ENCODE measurements at places on chromosomes 7 and 10.

DNA sequence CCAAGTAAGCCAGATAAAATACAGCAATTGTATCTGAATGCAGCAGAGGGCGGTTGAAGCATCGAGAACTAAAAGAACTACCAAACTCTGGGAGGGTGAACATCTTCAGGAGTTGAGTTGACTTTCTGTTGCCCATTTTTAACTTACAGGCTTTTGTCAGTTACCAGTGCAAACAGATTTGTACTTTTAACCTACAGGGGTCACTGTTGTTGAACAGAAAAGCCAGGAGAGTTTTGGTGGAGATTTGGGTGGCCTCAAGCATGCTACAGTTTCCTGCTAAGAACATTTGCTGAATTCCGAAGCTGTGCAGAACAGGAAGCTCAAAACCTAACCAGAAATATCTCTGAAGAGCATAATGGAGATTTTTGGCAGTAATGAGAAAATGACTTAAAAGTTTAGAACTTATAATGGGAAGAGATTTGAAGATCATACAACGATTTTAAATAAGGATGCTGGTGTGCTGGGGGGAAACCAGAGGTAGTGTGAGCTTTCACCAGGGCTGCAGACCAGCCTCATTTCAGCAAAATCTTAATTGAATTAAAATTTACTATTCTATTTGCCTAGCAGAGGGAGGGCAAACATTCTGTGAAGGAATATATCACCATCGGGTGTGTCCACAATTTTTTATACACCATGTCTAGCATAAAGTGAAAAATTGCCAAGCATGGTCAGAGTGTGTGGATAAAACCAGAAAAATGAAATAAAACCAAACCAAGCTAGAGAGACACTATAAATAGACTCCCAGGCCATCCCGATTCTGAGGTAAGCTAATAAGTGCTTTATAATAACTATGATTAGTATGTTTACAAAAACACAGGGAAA, 208.6 kb upstream of the CCDC6 start:
- no peak for DNase-seq

- peak; percentile 38 for DNase-seq
Observed at GRCh38 chr10:104246976-104247375, 7.7 kb upstream of the GSTO1 start.

DNA sequence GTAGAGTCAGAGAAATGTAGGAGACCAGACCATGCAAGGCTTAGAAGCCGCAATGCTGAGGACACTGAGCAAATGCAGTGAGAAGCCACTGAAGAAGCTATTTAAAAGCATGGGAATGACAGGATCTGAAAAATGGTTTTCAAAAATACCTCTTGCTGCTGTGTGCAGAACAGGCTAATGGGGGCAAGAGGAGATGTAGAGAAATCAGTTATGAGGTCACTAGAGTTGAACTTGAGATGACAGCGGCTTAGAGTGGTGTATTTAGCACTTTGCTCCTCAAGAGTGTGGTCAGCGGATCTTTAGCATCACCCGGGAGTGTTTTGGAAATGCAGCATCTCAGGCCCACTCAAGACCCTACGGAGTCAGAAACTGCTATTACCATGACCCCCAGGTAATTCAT, 48.8 kb downstream of the KIAA1549 start:
- no peak for DNase-seq

- DNase-seq = no peak
Observed at GRCh38 chr7:130695840-130696239, 9.5 kb upstream of the TSGA13 start.

- DNase-seq = no peak
Observed at GRCh38 chr7:77454802-77455201, 38.7 kb upstream of the GSAP start.

GRCh38 chr10:35208536-35208935, 81.9 kb downstream of the CREM start:
- peak; percentile 47 for DNase-seq

DNA sequence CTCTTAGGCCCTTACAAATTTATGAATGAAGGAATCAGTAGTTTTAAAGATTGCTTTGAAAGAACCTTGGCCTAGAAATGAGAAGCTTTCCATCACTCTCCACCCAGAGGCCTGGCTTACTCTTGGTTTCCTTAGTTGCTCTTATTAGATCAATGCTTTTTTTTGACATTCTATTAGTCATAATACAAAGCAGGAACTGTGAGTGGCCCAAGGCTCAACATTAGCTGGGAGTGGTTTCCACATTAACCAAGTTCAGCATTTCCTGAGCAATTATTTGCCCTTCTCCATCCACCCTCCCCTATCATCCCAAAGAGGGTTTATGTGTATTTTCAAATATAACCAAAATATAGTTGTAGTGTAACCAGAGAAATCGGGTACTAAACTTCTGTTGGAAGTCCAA, 103.4 kb upstream of the FAM204A start:
- no peak for DNase-seq

DNA sequence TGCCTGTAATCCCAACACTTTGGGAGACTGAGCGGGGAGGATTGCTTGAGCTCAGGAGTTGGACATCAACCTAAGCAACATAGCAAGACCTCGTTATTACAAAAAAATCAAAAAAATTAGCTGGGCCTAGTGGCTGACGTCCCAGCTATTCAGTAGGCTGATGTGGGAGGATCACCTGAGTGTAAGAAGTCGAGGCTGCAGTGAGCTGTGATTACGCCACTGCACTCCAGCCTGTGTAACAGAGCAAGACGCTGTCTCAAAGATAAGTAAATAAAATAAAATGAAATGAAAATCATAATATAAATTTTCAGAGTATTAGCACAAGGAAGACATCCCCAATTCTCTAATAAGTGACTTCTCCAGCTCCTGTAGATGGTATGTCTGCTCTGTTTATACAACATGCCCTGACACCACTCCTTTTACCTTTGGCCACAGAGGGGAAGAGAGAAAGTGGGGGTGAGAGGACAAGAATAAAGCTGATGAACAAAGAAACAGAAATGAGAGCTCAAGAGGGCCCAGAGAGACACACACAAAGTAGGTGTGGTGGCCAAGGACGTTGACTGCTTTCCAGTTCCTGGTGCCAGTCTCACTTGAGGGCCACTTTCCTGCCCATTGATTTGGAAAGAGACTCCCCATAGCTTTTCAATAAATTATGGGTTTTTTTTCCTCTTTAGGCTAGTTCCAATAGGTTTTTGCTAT, 62.9 kb downstream of the PTTG1IP2 start:
- DNase-seq = no peak

DNA sequence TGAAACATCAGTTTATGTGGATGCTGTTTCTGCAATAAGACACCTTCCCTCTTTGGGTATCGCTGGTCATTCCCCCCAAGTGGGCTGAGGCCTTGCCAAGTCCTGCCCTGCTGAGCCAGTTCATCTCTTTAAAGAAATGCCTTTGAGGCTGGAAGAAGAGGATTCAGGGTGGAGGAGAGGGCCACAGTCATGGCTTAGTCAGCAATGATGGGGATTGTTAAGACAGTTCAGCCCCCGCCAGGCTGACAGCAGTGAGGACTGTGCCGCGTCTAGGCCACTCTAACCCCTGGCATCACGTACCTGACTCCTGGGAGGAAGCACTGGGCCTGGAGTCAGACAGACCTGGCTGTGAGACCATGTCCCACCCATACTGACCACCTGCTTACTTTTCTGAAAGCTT, 48.3 kb downstream of the PNLIPRP2 start:
- DNase-seq = no peak

DNA sequence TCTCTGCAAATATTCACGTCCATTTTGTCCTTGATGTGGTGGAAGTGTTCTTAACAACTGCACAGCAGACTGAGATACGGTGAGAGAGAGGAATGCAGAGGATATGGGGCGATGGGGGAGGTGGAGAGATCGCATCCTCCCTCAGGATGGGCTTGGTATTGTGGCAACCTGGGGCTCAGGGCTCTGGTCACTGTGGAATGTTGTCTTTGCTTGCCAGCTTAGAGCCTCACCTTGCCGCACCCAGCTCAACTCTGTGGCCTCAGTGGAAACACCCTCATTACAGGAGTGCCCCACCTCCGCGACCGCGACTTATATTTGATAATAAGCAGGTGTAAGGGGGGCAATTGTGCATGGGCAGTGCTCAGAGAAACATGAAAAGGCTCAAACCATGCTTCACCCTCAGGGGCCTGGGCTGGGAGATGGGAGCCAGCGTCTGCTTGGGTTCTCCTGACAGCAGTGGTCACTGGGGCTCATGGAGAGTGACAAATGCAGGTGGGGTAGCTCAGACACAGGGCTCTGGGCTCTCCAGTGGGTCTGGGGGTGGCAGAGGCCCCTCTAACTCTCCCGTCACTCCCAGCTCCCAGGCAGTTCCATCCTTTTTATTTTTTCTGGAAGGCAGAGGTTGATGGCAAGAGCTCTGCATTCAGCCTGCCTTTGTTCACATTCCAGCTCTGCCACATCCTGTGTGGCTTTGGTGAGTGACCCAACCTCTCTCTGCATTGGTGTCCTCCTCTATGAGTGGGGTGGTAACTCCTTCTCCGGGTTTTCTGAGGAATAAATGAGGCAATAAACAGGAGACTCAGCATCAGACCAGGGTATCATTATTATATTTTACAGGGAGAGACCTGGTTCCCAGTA, 43.1 kb upstream of the EMX2 start:
- no peak for DNase-seq

DNA sequence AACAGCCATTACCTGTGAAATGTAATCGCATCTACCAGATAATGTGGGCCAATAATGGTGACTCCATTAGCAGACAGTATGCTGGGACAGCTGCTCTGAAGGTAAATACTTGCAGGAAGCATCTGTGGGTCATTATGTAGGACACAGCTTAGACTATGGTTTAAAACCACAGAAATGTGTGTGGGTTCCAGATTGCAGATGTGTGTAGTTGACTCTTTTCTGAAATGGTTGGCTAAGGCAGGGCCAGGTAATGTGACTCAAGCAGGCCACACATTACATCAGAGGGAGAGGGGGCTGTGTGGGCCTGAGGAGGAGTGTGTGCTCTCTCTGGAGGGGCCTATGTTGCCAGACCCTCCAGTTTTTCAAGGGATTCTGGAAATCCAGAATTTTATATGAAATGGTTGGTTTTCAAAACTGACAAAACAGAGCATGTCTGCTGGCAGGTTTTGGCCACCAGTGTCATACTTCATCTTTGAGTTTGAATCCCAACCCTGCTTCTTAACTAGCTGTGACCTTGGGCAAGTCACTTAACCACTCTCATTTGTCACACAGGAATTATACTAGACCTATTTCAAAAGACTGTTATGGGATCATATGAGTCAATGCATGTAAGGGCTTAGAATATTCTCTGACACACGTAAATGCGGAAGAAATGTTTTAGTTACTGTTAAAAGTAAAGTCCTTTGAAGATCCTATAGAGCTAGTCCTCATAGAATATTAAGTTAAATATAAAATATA, 64.5 kb downstream of the MCMBP start:
- no peak for DNase-seq

DNA sequence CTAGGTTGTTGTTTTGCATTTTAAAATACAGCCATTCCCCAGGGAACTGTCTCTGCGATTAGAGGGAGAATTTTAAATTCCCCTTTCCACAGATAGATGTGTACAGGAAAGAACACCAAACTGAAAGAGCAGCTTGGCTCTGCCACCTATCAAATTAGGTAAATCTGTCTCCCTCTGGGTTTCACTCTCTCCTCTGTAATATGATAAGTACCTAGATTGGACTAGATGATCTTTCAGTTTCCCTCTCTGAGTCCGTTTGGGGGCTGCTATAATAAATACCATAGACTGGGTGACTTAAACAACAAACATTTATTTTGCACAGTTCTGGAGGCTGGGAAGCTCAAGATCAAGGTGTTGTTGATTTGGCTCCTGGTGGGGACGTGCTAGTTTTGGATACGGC, 186.0 kb downstream of the KIF20B start:
- no peak for DNase-seq

- DNase-seq = no peak
Observed at GRCh38 chr7:27173956-27174873, at the start of gene HOXA10. TSS of gene HOXA10 (minus strand) at chr7:27174320. CDS start at chr7:27174306, 14 bp downstream.

- no peak for DNase-seq
Observed at GRCh38 chr7:134766779-134767519, 12.5 kb upstream of the CALD1 start.

DNA sequence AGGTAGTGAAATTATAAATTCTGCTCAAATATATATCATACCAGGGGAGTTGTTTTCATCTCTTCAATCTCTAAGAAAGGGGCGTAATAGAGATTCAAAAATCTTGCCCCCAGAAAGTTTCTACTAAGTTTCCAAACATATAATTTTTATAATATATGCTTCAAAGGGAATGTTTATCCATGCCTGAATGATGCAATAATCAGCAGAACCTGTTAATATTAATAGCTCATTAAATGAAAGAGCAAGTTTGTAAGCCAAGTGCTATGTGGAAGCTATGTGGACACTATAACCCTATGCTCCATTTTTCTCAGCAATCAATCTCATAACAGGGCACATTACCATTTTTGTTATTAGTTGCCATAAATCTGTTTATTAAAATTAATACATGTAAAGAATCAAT, 25.3 kb downstream of the VPS41 start:
- DNase-seq = no peak

- no peak for DNase-seq
Observed at GRCh38 chr10:21315645-21316220, 209.7 kb downstream of the SKIDA1 start.

DNA sequence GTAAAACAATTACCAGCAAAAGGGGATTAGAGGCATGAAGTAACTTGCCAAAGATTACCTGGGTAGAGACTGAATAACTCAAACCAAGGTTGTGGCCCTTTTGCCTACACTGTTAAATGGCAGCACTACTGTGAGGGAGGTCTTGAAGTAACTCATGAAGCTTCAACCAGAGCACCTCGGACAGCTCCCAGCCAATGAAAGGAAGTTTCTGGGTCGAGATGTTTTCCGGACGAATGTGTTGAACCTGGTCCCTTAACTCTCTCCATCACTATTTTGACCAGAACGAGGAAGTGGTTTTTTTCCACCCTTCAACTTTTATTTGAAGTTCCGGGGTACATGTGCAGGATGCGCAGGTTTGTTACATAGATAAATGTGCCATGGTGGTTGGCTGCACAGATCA, 133.6 kb upstream of the PRKCQ start:
- no peak for DNase-seq

GRCh38 chr7:77409005-77409738, 7.0 kb downstream of the GSAP start:
- DNase-seq = no peak

- no peak for DNase-seq
Observed at GRCh38 chr10:73586583-73586984, 4.6 kb downstream of the USP54 start.

GRCh38 chr10:90985321-90985933, 64.5 kb upstream of the ANKRD1 start:
- DNase-seq = no peak

- DNase-seq = no peak
Observed at GRCh38 chr10:60910543-60910942, 33.4 kb downstream of the RHOBTB1 start.

- DNase-seq = no peak
Observed at GRCh38 chr7:132065193-132065988, 509.0 kb upstream of the PODXL start.

DNA sequence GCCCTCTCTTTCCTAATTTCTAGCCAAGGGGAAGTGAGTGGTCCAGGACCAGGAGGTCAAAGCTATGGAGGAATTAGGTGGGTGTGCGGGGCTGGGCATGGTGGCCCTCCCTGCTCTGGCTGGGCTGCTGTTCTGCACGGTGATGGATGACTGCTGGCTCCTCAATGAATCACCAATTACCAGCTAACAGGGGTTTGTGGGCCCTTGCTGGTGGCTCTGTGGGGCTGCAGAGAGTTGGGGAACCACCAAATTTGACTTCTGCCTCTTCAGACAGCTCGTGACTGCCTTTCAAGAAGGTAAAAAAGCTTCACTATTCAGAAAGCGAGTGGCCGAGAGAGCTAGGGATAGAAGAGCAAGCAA, 35.0 kb upstream of the HABP2 start:
- DNase-seq = no peak

- no peak for DNase-seq
Observed at GRCh38 chr7:113321201-113321600, 202.8 kb upstream of the SMIM30 start.

Measured in stimulated activated CD4-positive, alpha-beta T cell treated with anti-CD3 and anti-CD28 coated beads, Interleukin-1b, Interleukin-23, amount 100 ng/mL, for 48 hours (primary cell).